ENCODE measurements at places on chromosomes 6 and 20.

- DNase-seq: peak; percentile 14
Observed at GRCh38 chr6:104689551-104690205, 170.0 kb downstream of the HACE1 start.

DNA sequence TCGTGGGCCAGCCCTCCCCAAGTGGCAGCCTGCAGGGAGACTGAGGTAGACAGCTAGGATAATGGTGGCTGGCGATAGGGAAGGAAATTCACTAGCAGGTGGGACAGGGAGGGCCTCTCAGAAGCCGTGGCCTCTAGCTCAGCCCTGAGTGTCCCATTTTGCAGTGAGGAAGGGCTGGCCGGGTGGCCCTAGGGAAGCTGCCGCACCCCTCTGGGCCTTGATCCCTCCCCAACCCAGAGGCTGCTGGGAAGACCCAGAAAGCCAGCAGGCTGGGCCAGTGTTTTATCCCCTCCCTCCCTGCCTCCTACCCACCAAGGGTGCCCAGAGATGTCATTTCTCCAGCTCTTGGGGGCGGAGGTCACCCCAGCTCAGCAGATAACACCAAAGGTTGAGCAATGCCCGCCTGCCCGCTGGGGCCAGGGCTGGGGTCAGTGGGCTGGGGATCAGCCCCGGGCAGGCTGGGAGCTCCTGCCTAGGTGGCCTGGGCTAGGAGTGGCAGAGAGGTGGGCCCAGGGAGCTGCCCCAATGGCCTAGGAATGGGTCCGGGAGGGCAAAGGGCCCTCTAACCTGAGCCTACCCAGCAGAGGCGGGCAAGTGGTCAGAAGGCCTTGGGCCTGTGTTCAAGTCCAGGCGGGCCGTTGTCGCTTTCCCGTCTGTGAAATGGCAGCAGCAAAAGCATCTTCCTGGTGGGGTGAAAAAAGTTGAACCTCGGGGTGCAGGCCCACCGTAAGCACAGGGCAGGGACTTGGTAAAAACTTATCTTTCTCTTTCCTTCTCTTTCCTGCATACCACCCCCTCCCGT lies 1.6 kb upstream of the CEBPB start:
- DNase-seq: no peak

DNA sequence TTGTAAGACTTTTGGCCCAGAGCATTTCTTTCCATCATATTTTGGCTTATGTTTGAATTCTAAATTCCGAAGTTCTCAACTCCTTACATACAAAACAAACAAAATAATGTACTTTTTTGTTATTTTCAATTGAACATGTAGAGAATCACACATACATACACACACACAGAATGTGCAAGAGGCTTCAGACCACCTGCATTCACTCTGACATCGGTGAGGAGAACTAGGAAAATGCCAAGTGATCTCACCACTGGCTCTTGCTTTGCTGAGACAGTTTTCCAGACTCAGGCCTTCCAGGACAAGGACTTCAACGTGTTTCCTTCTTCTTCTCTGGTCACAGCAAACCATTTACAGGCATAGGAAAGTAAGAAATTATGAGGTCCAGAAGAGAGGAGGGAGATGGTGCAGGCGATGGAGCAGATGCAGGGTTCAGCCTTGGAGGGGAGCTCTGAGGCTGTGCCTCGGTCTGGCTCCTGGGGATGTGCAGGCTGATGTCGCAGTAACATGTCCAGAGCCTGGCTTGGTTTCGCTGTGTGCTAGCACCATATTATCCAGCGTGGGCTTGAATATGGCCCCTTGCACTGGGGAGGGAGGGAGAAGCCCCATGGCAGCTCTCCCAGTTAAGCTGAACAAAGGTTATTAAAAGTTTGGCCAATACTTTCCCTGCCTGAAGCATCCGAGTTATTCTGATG lies 93.4 kb downstream of the DACT2 start:
- DNase-seq: no peak

GRCh38 chr6:23340271-23340670 lies 770.9 kb downstream of the HDGFL1 start:
- no peak for DNase-seq

DNA sequence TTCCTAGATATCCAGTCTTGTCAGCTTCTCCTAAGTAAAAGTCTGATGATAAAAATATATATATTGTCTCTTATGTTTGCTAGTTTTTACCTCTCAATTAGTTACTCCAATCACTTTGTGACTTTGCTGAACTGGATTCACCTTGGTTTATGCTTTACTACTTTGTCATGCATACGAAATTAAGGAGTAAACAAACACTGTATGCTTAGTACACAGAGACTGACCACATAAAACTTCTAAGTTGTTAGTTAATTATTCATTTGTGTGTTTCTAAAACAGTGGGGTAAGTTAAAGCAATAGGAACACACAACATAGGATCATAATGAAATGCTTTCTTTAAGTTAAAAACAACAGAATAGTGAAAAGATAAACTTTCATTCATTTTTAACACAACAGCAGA lies 877.3 kb upstream of the MAP3K7 start:
- DNase-seq: no peak

DNA sequence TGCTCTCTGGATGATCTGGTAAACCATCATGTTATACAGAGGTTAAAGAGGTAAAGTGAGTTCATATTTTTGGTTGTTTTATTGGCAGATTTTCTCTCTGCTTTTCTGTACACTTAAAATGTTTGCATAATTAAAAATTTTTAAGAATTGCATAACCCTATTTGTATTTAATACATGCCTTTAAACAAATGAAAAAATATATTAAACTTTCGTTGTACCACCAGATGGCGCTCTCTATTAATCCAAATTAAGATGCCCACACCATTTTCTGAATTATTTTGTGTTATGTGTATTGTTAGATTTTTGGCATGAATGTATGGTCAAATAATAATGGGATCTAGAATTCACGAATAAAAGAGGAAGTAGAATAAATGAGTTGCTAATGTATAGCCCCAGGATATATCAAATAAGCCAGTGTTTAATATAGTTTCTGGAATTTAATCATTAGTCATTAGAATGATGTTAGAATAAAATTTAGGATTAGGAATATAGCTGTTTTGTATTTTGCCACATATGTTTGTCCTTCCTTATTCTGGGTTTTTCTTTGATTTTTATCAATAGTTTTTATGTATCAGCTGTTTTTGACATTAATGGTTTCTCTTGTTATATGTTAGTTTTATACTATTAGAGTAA lies 38.9 kb downstream of the SMAP1 start:
- DNase-seq: no peak

DNA sequence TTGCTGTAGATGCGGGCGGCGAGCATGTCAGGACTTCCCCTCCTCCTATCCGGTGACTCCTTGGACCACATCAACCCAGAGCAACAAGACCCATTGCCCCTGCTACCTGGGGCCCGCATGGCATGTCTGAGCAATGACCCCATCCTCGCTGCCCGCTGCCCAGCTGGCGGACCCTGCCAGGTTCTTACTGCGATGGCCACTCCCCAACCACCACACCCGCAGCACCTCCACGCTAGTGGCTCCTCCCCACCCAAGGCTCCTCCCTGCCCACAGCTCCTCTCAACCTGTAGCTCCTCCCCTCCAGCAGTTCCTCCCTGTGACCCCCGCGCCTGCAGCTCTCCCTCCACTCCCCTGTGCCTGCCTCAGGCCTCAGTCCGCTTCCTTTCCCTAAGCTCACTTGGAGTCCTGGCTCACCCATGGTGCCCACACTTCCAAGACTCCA lies 17.6 kb upstream of the SERPINB9 start:
- no peak for DNase-seq

DNA sequence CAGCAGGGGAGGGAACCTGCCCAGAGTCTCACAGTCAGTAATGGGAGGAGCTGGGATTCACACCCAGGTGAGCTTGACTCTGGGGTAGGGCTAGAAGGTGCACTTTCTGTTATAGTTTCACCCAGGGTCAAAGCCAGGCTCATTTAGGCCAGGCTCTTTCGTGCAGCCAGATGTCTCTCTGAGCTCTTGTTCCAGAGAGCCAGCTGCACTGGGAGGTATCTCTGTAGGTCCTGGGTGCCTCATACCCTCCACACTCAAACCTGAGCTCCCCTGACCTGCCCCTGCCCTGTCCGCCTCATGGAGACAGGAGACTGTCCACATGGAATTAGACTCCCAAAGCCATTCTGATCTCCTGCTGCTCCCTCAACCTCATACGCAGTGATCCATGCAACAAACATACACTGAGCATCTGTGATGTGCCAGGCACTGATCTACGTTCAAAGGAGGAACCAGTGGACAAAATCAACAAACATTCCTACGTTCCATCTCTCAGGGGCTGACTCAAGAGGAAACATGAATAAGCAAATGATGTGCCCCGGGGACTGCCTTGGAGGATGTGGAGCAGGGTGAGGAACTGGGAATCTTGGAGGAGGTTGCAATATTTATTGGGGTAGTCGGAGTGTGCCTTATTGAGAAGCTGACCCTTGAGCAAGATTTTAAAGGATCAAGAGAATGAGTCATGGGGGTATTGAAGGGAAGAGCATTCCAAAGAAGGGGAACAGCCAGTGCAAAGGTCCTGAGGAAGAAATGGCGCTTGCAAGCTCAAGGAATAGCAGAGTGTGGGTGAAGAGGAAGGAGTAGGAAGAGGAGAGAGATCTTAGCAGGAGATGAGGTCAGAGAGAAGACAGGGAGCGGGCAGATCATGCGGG lies 71.3 kb upstream of the TOX2 start:
- DNase-seq: peak; percentile 71
